ENCODE measurements at places on chromosomes 7 and 10.

- DNase-seq, result no peak
Measured at GRCh38 chr10:75722020-75722419, 290.6 kb downstream of the LRMDA start.

DNA sequence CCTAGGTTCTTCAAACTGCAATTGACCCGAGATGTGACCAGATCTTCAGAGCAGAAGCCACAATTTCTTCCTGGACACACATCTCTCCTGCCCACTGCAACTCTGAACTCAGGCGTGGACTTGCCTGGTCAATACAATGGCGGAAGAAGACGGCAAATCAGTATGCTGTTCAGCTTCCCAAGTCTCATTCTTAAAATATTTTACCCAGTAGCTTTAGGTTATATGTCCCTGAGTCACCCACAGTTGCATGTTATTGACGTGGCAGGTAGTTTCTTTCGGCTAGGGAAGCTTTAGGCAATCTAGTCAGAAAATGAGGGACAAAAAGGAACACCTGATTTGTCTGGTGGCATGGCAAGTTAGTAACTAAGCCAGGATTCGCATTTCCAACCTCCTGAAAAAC is 22.5 kb downstream of the CEP41 start:
- no peak for DNase-seq

- DNase-seq, result no peak
Measured at GRCh38 chr10:132793213-132793612, 7.3 kb upstream of the NKX6-2 start.

- DNase-seq, result no peak
Measured at GRCh38 chr7:116949941-116950801, 3.1 kb upstream of the ST7 start.

DNA sequence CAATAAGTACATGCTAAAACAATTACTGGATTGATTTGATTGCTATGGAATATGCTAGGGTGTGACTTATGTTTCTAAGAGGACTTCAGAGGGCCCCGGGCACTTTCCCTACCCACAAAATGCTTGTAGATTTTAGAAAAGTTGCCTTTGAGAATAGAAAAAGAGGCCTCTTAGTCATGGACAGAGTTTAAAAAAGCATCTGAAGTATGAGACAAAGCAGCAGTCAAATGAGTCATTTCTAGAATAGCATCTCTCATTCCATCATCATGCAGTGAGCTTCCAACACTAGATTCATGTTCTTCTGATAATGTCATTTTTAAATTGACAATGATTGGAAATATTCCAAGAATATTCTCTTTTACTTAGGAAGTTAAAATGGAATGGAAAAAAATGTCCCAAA is 675.1 kb upstream of the PCDH15 start:
- no peak for DNase-seq

DNA sequence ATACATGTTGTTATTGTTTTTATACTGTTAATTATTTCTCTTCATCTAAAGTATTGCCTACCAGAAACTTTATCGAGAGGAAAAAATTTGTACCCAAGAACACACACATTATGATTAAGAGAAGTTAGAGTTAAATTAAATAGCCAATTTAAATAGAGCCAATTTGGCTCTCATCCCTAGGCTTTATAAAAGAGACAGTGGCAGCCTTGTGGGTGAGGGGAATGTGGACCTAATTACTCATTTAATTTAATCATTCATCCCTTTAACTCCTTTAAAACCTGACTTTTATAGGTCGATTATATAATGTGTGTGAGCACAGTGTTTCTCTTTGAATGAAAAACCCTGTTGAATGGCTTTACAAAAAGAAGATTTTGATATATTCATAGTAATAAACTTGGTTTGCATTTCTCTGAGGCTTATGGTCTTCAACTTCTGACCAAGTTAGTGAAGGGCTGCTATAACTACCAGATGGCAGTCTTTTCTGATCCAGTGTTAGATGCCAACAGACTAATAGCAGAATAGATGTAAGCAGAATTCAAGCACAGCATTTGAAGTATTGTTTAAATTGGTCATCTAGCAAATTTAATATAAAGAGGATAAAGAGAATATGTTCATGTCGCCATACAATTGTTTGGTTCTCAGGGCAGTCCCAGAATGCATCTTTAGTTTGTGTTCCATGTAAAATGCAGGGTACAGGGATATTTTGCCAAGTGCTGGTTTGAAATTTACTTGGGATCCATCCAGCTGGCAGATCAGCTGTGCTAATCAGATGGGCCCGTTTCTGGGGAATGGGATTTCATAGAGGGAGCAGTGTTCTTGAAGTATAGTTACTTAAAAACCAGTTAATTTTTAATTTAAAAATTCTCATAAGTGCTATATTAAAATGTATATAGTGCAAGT is 25.3 kb downstream of the ADD3 start:
- no peak for DNase-seq

GRCh38 chr10:33794460-33794859 is 460.0 kb upstream of the NRP1 start:
- no peak for DNase-seq
